Neural cell (in vitro differentiated cells): ENCODE measurements at places on chromosomes 3 and 15. TPM values are rescaled to one million over a fixed set of nuclear protein-coding genes. Genes with fewer than 3 reads are reported as not detected.

CHDH gene
- polyA plus RNA-seq: 0.06 and 0.17 TPM in 2 replicates

CILP gene
- 1.4 and 1.6 TPM in 2 replicates for polyA plus RNA-seq

NANOGP8 gene
- not detected in 2 replicates for polyA plus RNA-seq

MESP1 gene
- polyA plus RNA-seq: 4.8 and 5.5 TPM in 2 replicates

ACOX2 gene
- not detected in 2 replicates for polyA plus RNA-seq

PGBD4 gene
- 1.2 and 2.4 TPM in 2 replicates for polyA plus RNA-seq

NAALADL2 gene
- 1.6 and 2.2 TPM in 2 replicates for polyA plus RNA-seq

BLM gene
- polyA plus RNA-seq: 2.2 and 4.5 TPM in 2 replicates

GOLGA8T gene
- polyA plus RNA-seq: not detected in 2 replicates

TEX55 gene
- polyA plus RNA-seq: not detected in 2 replicates

ZNF717 gene
- polyA plus RNA-seq: 7.0 and 15.5 TPM in 2 replicates

SLC9C1 gene
- polyA plus RNA-seq: not detected in 2 replicates

C3orf22 gene
- polyA plus RNA-seq: not detected in 2 replicates

MESP2 gene
- not detected in 2 replicates for polyA plus RNA-seq

VWA5B2 gene
- 0.33 and 0.34 TPM in 2 replicates for polyA plus RNA-seq

CD276 gene
- polyA plus RNA-seq: 70.4 and 99.1 TPM in 2 replicates

CCR8 gene
- not detected in 2 replicates for polyA plus RNA-seq

EHD4 gene
- polyA plus RNA-seq: 0.09 and 0.34 TPM in 2 replicates

SIDT1 gene
- 0.08 and 0.22 TPM in 2 replicates for polyA plus RNA-seq

TMEM108 gene
- 2.1 and 2.9 TPM in 2 replicates for polyA plus RNA-seq
